ENCODE measurements at places on chromosomes 13 and 19.

- DNase-seq, result no peak
These were observed 173.8 kb downstream of the STK24 start for GRCh38 chr13:98403076-98403475.

- DNase-seq, result no peak
These were observed 38.7 kb downstream of the SOHLH2 start for GRCh38 chr13:36175621-36176020.

DNA sequence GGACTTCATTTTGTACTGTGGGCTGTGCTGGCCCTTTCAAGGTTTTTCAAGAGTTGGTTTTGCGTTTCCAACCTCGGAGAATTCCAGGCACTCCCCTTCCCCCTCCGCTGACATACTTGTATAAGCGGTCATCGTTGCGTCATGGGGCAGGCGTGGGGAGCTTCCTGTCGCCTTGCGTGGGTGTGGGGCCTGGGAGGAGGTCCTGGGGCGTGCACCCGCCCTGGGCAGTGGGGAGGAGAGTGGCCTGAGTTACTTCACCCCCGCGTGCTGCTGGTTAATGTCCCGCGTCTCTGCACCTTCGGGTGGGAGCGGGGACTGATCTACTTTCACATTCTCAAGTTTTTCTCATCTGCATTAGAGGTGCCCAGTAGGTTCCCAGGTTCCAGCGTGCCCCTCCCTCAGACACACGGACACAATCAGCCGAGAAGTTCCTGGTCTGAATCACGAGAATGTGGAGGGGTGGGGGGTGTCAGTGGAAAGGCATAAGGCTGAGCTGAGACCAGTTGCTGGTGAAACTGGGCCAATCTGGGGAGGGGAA, 4.1 kb downstream of the IER2 start:
- DNase-seq, result peak; percentile 99

DNA sequence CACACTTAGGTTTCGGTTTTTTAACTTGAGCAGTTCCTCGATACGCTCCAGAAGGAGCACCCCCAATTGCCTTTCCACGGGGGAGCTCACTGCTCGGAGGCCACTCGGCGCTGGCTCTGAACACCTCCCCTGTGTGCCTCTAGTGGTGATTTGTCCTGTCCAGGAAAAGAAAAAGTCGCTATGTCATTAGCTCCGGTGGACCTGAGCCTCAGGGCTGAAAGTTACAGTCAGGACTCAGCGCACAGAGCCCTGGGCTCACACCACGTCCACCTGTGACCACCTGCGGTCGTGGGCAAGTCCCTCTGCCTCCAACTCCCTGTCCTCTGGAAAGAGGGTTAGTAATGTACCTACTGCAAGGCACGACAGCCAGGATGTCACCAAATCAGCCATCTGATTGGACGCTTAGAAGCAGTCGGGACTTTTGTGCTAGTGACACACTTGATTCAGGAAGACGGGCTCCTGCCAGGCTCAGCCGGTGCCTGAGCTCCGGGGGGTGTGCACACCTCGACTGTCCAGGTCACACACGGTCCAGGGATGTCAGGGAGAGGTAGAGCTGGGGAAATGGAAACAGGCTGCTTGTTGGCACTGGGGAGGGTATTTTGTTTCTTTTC, 3.9 kb upstream of the TMPRSS9 start:
- no peak for DNase-seq

- no peak for DNase-seq
These were observed 621 bp downstream of the NOVA2 start for GRCh38 chr19:45972947-45973540.

- DNase-seq, result no peak
These were observed 44.3 kb downstream of the SHISA2 start for GRCh38 chr13:26007261-26008125.

GRCh38 chr13:97904059-97904458, 49.4 kb upstream of the IPO5 start:
- DNase-seq, result no peak

- DNase-seq, result no peak
These were observed 39.7 kb downstream of the MLLT1 start for GRCh38 chr19:6239871-6240676.
